ENCODE measurements at places on chromosomes 7 and 10.

DNA sequence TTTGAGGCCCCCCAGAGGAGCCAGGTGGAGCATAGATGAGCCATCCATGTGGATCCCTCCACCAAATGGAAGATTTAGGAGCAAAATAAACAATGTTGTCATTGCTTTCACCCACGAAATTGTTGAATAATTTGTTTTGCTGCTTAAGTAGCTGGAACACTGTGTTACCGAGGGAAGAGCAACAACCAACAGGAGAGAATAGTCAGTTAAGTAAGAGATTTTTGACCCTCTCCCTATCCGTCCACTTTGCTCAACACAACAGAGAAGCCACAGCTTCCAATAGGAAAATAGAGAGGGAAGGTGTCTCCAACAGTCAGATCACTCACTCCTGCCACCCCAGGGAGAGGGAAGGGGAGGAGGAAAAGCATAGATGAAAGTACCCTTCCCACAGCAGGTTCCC lies 3.9 kb upstream of the ZKSCAN1 start:
- DNase-seq, result no peak

GRCh38 chr10:69316313-69317059 lies 38.2 kb downstream of the HK1 start:
- no peak for DNase-seq

GRCh38 chr7:96135241-96135640 lies 186.7 kb downstream of the SLC25A13 start:
- no peak for DNase-seq

GRCh38 chr10:30527623-30528428 lies 93.8 kb downstream of the MAP3K8 start:
- DNase-seq, result no peak

- DNase-seq, result no peak
Measured at GRCh38 chr7:36928311-36928710, 204.0 kb upstream of the AOAH start.

- DNase-seq, result no peak
Measured at GRCh38 chr7:113000316-113001020, 86.2 kb downstream of the GPR85 start.

GRCh38 chr7:134477954-134478353 lies 19.1 kb upstream of the AKR1B1 start:
- no peak for DNase-seq

DNA sequence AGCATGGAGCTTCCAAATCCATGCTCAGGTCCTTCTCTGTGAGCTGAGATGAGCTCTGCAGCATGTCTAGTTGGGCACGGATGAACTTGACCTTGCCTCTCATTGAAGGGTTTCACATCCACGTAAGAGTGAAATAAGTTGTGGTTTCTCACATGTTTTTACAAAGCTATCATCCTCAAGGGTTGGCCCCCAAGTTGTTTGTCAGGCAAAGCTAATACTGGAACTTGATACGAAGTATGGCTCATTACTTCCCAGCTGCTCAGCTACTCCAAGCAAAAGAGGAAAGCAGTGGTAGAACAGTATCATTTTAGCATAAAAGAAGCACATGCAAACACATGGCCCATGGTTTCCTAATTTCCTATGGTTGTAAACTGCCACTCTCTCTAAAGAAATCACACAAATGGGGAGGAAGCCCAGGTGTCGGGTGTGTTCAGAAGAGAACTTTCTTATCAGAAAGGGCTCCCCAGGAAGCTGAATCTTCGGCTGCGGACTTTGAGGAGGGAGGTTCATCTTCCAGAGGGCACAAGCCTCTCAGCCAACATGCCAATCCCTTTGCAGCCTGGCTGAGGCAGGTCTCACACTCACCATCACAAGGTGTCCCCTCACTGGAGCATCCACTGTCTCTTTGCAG lies 45.3 kb downstream of the PDLIM1 start:
- DNase-seq, result no peak

DNA sequence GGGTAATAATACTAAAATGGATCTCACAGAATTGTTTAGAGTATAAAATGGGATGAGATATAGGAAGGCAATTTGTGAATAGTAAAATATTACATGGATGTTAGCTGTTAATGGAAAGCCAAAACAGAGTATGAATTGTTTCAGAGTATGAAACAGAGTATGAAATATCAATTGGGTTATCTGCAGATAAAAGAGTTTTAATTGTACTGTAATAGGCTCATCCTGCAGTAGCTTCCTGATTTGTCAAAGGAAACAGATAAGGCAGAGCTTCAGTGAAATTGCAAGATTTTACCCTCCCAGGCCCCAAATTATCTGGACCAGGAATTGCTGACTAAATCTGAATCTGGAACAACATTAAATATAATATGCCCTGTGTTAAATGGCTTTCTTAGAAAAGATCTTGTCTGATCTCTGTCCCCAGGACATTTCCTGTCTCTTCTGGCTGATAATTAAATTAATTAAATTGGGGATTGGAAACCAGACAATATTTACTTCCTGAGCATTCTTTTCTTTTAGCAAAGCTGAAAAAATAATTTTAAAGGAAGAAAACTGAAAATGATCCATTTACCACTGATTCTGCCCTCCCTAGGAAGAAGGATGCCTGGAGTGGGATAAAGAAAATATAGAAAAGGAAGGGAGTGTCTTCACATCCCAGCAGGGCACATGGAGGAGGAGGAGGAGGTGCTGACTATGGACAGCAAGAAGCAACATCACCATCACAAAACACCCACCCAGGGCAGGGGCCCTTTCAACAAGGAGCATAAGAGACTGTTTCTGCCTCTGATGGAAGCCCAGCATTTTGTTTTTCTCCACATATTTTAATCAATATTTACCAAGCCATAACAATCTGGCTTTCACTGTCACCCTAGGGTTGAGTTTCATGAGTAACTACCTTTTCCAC lies 18.5 kb downstream of the PTN start:
- DNase-seq, result no peak

DNA sequence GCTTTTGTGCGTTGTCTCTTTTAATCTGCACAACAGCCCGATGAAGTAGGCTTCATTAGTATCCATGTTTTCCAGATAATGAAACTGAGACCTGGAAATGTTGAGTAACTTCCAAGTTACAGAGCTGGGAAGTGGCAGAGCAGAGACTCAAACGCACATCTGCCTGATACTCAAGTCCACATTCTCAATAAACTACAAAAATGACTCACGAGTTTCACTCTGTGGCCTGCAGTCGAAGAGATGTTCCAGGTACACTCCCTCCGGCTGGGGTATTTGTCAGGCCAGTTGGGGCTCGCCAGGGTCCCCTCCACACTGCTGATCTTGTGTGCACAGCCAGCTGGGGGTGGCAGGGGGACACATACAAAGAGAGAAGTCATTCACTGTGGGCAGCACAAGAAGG lies 17.7 kb upstream of the OPALIN start:
- DNase-seq, result no peak

GRCh38 chr10:82889728-82890127 lies 1014.7 kb downstream of the NRG3 start:
- DNase-seq, result no peak

DNA sequence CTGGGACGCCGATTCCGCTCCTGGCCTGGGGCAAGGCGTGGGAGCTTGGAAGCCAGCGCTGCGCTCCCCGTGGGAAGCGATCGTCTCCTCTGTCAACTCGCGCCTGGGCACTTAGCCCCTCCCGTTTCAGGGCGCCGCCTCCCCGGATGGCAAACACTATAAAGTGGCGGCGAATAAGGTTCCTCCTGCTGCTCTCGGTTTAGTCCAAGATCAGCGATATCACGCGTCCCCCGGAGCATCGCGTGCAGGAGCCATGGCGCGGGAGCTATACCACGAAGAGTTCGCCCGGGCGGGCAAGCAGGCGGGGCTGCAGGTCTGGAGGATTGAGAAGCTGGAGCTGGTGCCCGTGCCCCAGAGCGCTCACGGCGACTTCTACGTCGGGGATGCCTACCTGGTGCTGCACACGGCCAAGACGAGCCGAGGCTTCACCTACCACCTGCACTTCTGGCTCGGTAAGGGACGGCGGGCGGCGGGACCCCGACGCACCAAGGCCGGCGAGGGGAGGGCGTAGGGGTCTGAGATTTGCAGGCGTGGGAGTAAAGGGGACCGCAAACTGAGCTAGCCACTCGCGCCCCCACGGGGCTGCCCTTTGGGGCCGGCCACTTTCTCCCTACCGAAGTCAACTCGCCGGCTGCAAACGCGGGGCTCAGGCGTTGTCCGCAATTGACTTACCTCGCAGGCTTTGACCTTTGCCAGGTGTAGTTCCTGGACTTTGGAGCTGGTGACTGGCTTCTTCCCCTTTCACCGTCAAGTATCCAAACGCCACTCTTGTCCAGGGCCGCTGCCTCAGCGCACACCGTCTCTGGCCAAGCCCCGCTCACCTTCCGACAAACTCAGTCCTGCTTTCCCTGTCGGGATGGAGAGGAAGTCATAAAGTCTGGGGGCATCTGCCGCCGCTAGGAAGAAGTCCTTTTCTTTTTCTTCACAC lies at the start of gene SCIN:
SCIN (plus strand) TSS at position 187 of the 928 bp plus-strand sequence; CDS start at position 254, 67 bp downstream.
- DNase-seq, result peak; percentile 40

DNA sequence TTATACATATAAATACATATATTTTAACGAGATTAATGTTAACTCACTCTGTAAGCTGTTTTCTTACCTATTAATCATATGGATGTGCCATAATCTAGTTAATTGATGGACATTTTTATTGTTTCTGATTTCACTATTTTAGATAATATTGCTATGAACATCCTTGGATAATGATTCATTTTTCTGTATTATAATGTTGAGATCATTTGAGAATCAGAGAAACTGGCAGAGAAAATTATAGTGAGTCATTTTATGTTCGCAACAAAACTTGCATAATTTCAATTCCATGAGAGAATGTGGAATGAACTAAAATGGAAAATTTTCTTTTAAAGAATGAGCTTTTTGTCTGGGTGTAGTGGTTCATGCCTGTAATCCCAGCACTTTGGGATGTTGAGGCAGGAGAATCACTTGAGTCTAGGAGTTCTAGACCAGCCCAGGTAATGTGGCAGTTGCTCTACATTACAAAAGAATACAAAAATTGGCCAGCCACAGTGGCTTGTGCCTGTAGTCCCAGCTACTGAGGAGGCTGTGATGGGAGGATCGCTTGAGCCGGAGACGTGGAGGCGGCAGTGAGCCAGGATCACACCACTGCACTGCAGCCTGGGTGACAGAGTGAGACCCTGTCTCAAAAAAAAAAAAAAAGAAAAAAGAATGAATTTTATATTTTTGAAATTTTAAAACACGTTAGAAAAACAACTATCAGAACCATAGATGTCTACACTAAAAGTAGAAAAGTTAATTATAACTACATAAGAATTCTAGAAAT lies 40.5 kb downstream of the PAPSS2 start:
- no peak for DNase-seq

- DNase-seq, result no peak
Measured at GRCh38 chr10:100021322-100021721, 11.6 kb upstream of the DNMBP start.

GRCh38 chr7:16816824-16817223 lies 12.0 kb upstream of the AGR2 start:
- DNase-seq, result no peak

GRCh38 chr10:49089557-49090188 lies 25.6 kb downstream of the VSTM4 start:
- DNase-seq, result no peak

DNA sequence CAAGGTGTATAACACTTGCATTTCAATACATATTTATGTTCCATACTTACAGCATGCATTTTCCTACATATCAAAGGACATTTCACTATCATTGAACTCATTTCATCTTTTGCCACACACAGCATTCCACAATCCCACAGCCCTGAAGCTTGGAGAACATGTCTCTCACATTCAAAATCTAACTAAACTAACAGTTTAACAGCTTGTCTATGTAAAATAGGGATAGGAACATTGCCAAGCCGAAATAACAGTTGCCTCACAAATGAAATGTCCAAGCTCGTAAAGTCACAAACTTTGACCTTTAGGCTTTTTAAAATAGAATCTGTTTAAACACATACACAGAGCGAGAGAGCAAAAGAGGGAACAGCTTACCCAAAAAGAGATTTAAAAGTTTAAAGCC lies 65.3 kb downstream of the HGF start:
- DNase-seq, result no peak

DNA sequence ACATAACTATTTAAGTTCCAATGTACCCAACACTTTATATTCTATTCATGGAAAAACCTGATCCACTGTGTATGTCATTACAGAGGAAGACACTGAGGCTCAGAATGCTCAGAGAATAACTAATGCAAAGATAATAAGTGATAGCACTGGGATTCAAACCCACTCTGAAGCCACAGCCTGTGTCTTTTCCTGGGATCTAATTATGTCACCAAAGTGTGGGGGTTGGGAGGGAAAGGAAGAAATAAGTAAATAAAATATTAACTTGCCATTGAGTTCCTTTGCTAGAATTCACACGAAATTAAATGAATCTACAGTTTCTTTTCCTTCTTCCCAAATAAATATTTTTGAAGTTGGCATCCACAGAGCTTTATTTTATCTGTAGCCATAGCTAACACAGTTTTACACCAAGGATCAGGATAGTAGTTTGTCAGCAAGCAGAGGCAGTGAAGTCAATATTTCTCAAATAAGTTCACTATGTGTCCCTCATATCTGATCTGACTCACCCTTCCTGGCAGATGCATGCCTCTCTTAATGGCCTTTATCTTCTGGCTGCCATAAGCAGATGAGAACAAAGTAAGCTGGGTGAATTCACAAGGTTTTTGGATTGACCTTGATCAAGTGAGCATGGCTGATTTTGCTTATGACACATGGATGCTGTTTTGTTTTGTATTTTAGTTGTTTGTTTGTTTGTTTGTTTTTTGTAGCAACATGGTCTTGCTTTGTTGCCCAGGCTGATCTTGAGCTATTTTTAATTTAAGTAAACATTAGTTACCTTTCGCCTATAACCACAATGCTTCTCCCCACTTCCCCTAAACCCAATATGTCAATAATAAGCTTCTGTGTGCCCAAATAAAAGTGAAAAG lies 6.3 kb downstream of the RAPGEF5 start:
- no peak for DNase-seq
